IPS DF 6.9 (cell line): ENCODE measurements at places on chromosomes 2 and 18.
A peak's percentile ranks its signal among the peaks of the same experiment; 100 is the strongest.

GRCh38 chr2:226130192-226130591 is 669.4 kb downstream of the IRS1 start:
- DNase-seq, result no peak

DNA sequence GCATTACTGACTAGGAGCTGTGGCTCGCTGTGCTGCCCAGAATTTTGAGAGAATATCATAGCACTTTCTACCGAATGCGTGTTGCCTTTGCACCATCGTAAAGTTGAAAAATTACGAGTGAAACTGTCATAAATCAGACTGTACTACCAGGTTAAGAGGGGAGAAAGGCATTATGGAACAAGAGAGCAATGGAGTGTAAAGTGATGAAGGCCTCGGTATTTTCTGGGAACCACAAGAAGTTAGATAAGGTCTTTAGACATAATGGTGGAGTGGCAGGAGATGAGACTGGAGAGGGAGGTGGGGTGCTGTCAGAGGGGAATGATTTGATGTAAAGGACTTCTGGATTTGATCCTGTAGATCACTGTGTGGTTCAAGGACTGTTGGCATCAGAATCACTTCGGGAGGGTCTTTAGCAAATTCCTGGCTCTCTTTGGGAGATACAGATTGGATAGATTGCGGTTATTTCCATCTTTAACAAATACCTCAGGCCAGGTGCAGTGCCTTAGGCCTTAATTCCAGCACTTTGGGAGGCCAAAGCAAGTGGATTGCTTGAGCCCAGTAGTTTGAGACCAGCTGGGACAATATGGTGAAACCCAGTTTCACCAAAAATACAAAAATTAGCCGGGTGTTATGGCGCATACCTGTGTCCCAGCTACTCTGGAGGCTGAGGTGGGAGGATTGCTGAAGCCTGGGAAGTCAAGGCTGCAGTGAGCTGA is 4.9 kb upstream of the ADGRF3 start:
- no peak for DNase-seq

DNA sequence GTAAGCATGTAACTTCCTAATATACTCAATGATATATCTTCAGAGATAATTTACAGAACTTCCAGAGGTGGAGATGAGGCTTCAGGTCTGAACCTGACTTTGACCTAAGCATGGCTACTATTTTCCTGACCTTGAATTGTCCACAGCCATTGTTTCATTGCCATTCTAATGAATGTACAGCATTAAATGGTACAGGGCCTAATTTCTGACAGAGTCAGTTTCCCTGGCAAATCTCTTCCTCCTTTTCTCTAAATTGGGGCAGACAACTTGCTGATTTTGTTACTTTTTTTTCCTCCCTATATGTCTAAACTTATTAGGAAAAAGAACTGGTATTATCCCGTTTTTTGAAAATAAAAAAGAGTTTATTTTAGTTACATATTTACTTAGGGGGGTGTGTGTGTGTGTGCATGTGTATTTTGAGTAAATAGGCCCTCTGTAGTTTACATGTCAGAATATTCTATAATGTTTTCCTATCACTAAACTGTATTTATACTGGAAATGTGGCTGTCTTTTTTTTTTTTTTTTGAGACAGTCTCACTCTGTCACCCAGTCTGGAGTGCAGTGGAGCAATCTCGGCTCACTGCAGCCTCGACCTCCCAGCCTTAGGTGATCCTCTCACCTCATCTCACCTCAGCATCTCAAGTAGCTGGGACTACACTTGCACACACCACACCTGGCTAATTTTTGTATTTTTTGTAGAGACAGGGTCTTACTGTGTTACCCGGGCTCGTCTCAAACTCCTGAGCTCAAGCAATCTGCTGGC is 43.3 kb upstream of the SCN9A start:
- no peak for DNase-seq

DNA sequence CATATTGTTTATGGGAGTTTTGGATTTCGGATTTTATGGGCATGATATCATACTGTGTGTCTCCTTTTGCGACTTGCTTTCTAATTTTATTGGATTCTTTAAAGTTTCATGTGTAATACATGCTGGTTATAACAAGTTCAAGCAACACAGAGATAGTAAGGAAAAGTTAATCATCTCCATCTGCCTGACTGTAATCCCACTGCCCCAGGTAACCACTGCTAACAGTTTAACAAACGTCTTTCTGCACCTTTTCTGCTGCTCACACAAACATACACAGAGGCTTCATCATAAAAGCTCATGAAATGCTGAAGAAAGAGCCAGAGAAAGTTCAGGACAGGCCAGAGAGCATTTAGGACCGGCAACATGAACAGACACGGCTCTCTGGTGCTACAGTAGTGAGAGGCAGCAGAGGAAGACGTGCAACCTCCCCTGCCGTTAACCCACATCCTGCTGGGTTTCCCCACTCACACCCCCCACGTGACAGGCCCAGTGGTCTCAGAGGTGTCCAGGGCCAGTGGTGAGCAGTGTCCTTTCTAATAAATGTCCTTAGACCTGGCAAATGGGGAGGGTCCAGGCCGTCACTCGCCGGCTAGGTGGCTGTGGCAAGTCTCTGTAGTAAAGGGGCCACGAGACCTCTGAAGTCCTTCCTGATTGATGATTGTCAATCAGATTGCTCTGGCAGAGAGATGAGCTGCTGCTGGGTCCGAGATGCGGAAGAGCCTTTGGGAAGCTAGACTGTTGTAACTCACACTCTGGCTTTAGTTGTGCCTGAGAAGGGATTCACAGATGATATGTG is 43.0 kb upstream of the SLC1A4 start:
- no peak for DNase-seq

DNA sequence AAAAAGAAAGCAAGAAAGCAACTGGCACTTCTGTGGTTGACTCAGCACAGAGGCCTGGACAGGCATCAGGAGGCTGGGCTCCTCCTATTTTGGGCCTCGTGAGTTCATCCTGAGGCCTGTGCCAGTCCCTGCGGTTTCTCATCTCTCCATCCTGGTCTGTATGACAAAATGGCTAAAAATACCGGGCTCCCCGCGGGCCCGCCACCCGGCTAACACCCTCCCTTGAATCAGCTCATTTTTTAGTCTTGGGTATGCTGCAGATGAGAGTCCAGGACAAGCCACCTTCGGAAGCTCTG is 62.3 kb upstream of the YWHAQ start:
- no peak for DNase-seq

DNA sequence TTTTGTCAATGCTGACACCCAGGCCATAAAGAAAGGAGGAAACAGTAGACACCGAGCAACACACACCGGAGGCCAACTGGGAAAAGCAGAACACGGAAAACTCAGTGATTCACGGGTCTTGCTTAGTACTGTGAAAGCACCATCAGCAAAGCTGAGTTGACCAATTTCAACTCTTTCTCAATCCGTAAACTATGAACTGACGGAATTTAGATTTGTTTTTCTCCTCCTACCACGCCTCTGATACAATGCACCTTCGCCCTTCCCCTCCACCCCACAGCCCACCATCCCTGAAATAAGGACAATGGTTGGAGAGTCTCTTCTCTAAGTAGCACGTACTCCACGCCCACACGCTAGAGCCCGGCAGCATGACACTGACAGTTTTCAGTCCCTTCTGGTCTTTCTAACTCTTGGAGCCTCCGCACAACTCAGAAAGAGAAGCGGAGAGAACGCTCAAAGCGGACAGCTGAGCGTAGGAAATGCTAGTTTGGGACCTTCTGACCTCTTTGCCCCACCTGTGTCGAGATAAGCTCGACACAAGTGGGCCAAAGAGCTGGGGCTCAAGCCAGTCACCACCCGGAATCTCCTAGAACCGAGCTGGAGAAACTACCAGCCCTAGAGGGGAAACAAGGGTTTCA is 669 bp downstream of the LNPK start:
- DNase-seq, result no peak

DNA sequence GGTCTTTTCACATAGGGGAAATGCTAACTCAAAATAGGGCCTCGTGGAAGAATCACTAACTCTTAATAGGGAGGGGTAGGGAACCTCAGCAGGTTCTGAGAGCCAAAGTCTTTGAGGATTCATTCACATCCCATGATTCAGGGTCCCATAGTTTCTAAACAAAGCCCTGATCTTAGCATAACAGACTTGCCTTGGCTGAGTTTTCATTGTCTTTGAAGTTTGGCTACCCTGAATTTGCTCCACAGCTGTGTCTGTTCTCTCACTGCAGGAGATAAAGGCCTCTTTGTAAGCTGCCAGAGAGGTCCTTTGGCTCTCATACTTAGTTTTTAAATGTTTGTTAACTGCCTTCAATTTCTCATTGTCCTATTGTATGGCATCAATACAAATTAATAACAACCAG is 54.5 kb downstream of the ZDBF2 start:
- DNase-seq, result no peak

DNA sequence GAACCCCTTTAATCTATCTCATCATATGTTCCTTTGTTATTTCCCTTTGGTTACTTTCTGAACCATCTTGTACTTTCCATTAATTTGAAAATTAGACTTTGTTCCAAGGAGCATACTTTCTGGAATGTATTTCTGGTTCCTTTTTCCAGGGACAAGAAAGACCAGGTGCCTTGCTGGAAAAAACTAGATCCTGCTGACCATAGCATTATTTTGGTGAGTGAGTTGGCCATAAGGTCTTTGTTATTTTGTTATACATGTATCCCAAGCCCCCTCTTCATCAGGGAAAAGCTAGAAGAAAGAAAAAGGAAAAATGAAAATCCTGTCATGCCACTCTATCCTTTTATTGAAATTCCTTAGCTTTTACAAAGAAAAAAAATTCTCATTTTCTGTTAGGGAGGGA is 228.1 kb upstream of the TFPI start:
- DNase-seq, result no peak

DNA sequence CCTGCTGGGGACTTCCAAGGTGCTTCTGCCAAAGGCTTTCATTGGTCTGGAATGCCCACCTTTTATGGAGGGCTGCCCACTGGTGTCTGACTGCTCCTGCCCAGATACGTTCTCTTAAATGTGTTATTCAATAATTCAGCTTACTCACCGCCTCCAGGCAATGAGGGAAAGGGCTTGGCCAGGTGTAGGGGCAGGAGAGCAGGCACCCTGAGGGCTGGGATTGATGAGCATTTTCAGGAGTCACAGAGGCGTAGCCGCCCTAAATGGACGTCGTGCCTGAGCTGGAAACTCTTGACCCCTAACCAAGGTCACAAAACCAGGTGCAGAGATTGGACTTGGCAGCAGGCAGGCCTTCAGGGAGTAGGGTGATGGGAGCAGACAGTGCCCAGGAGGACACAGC is 26.8 kb downstream of the MAL start:
- DNase-seq, result no peak

DNA sequence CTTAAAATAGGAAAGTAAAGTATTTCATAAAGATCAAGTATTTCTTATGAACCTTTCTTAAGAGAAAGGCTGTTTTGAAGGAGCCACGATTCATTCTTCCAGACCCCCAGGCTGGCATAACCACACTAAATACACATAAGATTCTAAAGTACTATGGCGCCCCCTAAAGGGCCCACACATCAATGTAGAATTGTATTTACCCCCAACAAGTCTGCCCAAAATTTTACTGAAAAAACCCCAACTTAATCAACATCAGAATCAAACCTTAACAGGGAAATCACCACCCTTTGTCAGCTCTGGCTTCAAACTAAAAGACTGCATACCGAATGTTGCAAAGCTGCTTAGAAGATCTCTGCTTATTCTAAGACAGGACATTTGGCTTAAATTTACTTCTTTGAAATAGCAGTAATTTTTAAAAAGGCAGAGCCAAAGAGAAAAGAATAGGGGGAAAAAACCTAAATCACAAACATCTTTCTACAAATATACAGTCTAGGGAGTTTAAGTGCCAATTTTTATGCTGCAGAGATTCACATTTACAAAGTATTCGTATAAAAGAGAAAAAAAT is 20.4 kb upstream of the BCL2 start:
- no peak for DNase-seq

DNA sequence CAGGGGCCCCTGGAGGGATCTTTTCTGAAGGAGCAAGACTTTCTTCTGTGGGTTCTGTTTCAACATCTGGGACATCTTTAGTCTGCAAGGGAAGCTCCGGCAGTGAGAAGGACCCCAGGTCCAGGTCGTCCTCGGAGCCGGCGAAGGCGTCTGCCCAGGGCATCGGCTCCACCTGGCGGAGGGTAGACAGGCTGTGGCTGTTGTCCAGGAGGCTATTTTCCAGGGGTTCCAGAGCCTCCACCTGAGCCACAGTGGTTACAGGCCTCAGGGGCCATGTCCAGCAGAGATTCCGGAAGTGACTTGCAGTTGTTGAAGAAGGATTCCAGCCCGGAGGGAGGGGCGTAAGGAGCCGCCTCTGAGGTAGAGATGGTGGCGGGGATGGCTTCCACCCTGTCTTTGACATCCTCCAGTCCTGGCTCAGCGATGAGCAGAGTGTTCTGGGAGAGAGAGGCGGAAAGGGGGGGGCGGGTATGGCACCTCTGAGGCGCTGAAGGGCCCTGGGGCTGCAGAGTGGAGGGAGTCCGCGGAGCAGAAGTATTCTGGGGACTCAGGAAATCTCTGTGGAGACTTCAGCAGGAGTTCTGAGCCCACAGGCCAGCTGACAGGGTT is 891.3 kb upstream of the LRRTM1 start:
- DNase-seq, result no peak

- DNase-seq, result peak; percentile 75
Measured at GRCh38 chr2:190679813-190680591, 31.1 kb downstream of the NAB1 start.

DNA sequence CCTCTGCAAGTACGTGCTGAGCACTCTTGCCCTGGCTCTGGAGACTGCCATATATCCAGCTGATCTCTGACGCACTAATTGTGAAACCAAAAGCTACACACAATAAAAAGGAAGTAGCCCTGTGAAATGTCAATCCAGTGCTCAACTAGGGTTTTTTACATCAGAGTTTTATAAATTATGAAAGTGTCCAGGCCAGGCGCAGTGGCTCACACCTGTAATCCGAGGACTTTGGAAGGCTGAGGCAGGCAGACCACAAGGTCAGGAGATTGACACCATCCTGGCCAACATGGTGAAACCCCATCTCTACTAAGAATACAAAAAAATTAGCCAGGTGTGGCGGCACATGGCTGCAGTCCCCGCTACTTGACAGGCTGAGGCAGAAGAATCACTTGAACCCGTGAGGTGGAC is 24.5 kb upstream of the PEX13 start:
- no peak for DNase-seq

GRCh38 chr18:54197747-54198411 is 26.6 kb downstream of the MBD2 start:
- DNase-seq, result no peak

DNA sequence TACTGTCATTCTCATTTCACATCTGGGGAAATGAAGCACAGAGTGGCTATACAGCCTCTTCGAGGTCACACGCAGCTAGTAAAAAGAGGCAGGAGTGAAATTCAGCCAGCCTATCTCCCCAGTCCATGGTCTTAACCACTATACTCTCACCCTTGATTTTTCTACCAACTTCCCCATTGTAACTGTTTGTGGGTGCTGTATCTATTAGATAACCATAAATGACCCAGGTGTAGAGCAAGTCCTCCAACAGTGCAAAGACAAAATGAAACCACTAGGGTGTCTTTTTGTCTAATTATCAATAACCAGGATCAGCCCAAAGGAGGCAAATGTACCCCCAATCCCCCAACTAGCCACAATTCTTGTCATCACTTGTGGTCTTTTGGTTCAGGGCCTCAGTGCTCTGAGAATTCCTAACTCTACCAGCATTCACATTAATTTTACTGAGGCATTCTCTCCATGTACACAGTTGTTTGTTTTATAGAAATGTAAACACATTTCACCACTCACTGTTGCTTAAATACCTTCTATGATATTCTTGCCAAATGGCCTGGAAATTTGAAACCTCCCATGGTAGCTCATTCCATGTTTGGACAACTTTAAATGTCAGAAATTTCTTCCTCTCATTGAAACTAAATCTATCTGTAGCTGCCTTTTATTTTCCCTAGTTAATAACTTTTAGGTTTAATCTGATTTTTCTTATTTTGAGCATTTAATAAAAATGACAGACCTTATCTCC is 58.7 kb downstream of the SLC40A1 start:
- DNase-seq, result no peak
